Smooth muscle cell of bladder (primary cell): ENCODE measurements at places on chromosomes 12 and 14. TPM values are rescaled to one million over a fixed set of nuclear protein-coding genes. Genes with fewer than 3 reads are reported as not detected.

AJUBA gene
- total RNA-seq, result 31.0 and 47.3 TPM in 2 replicates

KRT4 gene
- total RNA-seq, result 0.14 TPM in 1 of 2 replicates, not detected in the other

RNF34 gene
- 69.5 and 93.7 TPM in 2 replicates for total RNA-seq

CCDC184 gene
- total RNA-seq, result 0.43 and 0.83 TPM in 2 replicates

FOXG1 gene
- total RNA-seq, result under 0.01 TPM in 2 replicates

TESPA1 gene
- not detected in 2 replicates for total RNA-seq

DAO gene
- total RNA-seq, result 0.09 TPM in 1 of 2 replicates, not detected in the other

RIMBP2 gene
- total RNA-seq, result under 0.01 and 0.18 TPM in 2 replicates

TPPP2 gene
- total RNA-seq, result not detected in 2 replicates

HECTD4 gene
- 16.5 and 19.4 TPM in 2 replicates for total RNA-seq

KCNK13 gene
- total RNA-seq, result 0.09 TPM in 1 of 2 replicates, not detected in the other

VCPKMT gene
- total RNA-seq, result 3.4 and 3.7 TPM in 2 replicates

NDUFA12 gene
- total RNA-seq, result 87.1 and 95.3 TPM in 2 replicates

TMEM19 gene
- total RNA-seq, result 22.5 and 31.3 TPM in 2 replicates

ACSS3 gene
- 14.5 and 22.3 TPM in 2 replicates for total RNA-seq

CHFR gene
- 28.7 TPM in 2 replicates for total RNA-seq

SLC39A5 gene
- total RNA-seq, result under 0.01 TPM in 2 replicates
